Left lung (tissue), 14 donors: ENCODE measurements at places on chromosomes 2 and 18.

DNA sequence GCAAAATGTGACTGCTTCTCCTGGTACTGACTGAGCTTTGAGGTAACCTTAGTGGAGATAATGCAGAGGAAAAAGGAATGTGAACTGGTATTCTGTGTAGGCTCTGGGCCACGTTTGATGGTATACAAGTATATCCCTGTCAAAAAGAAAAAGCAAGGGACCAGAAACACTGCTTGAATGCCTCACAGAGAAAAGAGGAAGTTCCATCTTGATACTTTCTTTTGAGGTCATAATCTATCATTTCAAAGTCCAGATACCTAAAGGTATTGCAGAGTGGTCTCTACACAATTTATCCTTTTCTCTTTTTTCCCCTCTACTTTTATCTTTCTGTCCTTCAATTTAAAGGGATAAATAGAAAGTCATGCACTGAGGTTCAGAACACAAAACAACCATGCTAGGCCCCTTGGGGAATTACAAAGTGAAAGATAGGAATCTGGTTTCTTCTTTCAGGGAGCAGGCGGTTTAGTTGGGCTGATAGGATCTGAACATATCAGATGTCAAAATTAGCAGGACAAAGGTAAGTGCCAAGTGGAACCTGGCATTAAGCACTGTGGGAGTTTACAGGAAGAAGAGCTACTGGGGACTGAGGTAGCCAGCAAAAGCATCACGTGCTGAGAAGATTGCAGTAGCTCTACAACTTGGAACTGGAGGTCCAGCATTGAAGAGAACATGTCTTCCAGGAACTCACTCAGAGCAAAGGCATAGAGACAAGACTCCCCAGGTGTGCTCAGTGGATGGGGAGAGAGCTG lies 121.2 kb downstream of the LYPD6 start:
- DNase-seq, result no peak

DNA sequence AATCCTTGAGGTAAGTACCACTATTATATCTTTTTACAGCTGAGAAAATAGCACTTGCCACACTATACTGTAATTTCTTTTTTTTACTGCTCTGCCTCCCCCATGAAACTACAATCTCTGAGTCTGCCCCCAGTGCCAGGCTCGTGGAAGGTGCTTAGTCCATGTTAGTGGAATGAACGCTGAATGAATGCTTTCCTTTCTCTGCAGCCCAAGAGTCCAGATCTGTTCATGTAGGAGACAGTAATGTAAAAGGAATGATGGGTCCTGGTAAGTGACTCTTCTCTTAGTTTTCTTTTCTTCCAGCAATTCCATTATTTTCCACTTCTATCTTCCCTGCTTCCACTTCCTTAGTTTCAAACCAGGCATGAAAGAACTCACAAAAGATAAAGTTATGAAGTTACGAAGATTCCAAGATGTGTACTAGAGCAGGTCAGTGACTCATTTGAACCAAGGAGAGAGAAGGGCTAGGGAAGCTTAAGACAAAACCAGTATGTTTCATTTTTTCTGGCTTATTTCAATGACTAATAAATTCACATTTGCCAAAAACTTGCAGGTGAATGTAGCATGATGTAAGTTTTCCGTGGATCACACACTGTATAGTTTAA lies 46.0 kb downstream of the ARHGEF33 start:
- no peak for DNase-seq

- no peak for DNase-seq
These were observed 5.3 kb upstream of the ABCB6 start for GRCh38 chr2:219223831-219224610.

GRCh38 chr2:178764097-178764496 lies 43.1 kb downstream of the TTN start:
- DNase-seq, result no peak

DNA sequence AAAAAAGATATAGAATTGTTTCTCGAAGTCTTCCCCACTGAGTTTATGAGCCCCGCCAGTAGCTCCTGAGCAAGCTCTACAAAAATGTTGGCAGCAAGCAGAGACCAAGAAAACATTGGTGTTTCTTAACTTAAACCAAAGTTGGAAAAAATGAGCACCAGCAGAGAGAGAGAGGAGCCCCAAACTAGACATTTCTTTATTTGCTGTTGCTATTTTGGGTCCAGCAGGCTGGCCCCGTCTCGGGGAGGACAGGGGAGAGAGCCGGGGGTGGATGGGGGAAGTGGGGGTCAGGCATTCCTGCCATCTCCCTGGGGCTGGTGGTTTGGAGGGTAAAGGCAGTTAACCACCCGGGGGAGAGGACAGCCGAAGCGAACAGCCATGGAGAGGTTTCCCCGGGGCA lies 113.0 kb downstream of the DYSF start:
- DNase-seq, result no peak

- peak; percentile 25 for DNase-seq
These were observed 1.1 kb downstream of the MIB1 start for GRCh38 chr18:21741562-21742314.

- no peak for DNase-seq
These were observed 78.6 kb downstream of the BARD1 start for GRCh38 chr2:214730800-214731407.

- DNase-seq, result no peak
These were observed 86.2 kb downstream of the MIB1 start for GRCh38 chr18:21826641-21827302.

GRCh38 chr2:215921895-215922294 lies 91.5 kb downstream of the MREG start:
- no peak for DNase-seq

DNA sequence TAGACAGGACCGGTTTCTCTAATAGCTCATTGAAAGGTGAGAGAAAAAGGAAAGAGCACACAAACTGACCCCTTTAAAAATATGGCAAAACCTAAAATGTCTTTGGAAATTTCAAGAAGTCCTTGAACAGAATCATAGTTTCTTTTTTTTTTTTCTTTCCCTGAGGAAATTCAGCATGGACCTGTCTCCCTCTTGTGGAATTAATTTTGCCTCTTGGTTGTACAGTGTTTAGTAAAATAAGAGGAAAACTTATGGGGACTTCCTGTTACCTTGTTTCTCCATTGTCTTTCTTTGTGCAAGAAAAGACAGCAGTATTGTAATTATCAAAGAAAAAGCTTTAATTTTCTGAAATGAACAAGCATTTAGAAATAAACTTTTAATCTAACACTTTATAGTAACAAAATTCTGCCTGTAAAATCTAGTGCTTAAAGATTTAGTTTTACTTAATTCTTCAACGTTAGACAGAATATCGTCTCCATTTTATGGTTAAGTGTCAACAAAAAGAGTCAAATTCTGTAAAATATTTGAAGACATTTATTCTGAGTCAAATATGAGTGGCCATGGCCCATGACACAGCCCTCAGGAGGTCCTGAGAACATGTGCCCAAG lies 176.3 kb upstream of the NABP1 start:
- no peak for DNase-seq

DNA sequence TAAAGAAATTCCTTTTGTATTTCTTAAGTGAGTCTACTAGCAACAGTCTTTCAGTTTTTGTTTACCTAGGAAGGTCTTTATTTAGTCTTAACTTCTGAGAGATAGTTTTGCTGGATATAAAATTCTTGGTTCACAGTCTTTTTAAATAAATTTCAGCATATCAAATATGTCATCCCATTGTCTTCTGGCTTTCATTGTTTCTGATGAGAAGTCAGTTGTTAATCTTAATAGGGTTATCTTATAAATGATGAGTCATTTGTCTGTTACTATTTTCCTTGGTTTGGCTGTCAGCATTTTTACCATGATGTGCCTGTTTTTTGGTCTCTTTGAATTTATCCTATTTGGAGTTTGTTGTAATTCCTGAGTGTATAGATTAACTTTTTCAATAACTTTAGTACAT lies 129.3 kb downstream of the FAM210A start:
- DNase-seq, result no peak

- no peak for DNase-seq
These were observed 406.1 kb upstream of the NRP2 start for GRCh38 chr2:205276116-205276777.

DNA sequence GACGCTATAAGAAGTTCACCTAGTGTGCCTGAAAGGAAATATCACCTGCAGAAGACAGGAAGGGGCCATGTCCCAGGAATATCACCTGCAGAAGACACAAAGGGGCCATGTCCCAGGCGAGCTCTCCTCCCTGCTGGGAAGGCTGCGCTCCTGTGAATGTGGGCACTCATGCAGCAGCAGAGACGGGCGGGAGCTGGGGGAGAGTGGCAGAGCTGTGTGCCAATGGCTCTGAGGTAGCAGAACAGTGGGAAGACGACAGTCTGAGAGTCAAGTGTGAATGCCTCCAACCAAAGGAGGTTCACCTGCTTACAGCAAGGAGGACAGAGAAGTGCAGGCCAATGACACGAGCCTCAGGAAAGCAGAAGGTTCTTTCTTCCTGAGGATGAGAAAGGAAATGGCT lies 117.9 kb upstream of the SALL3 start:
- DNase-seq, result no peak

- DNase-seq, result peak; percentile 78
These were observed 260.2 kb upstream of the TRIB2 start for GRCh38 chr2:12456293-12457106.

DNA sequence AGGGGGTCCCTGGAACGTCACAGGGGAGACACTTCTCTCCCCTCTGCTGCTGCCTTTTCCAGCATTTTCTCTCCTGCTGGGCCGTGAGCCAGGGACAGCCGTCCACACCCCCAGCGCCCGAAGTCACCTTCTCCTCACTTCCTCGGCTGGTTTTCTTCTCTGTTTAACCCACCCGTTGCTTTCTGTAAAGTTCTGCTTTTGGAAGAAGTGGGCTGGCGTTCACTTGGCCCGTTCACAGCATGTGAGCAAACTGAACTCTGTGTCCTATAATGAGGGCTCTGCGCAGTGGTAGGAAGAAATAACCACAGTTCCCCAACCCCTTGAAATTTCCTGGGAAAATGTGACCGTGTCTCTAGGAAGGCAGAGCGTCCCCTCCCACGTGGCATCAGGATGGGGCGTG lies 187.0 kb upstream of the HDAC4 start:
- DNase-seq, result no peak

GRCh38 chr2:17646838-17647701 lies 106.5 kb downstream of the SMC6 start:
- no peak for DNase-seq

DNA sequence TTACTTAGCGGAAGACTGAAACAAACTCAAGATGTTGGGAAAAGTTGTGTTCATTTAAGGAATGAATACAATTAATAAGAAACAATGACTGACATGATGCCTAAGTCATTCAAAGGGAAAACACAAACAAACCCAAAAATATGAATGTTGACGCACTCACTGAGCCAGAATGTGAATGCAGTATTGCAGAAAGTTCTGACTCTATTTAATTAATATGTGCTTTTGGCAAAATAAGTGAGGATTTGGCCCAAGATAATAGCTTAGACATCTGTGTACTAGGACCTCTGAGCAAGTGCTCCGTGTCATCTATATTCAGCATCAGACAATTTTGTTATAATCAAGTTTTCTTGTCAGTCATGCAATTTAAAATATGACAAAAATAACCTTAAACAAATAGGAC lies 1138.8 kb upstream of the NXPH2 start:
- no peak for DNase-seq

GRCh38 chr2:53859206-53860181 lies at the start of gene GPR75:
Gene GPR75 (minus strand): TSS chr2:53859967. CDS start chr2:53854756, 5,211 bp downstream.
- no peak for DNase-seq

DNA sequence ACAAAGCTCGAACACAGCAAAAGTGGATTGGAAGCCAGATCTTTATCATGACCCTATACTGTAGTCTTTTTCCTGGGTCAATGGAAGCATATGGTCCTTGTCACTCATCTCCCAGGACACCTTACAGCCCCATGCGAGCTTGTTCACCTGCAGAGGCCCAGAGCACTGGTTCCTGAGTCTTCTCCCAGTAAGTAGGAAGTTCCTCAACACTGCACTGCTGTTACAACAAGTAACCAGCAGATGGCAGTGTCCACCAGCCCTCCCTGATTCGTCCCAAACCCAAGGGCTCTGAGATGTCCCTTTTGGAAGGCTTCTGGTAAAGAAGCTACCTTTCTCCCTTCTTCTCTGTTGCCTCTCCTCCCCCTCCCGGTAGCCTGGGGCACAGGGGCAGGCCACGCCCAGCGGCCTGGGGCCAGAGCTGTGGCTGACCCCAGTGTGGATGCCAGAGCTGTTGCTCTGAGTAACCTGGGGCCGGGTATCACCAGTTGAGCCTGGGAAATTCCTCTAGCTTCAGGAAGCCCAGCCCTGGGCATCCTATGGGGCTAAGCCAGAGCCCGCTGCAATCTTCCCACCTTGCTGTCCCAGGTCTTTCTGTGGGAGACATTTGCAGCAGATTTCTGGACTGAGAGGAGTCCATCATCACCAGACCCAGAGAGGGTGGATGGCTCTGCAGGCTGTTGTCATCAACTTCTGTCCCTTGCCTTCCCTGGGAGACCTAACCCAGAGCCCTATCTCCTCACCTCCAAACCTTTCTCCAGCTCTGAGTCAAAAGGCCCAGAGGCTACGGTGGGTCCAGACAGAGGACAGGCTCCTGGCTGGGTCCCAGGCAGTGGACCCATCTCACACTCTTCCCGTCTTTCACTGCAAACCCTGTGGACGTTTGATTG lies 5.3 kb upstream of the GDF7 start:
- peak; percentile 62 for DNase-seq

DNA sequence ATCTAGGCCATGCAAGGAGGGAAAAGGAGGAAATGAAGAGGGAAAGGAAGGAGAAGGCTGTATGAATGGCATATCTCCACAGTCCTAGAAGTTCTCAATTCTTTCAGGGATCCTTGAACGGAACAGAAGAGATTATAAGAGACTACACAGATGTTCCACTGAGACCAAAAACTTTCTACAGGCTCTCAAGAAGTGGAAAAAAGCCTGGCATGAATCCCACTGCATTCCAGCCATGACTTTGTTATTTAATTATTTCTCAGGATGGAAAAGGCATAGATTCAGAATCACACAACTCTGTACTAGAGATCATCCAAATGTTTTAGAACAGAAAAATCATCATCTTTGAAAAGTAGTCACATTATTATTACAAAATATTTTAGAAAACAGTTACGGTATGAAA lies 131.7 kb upstream of the CDH20 start:
- no peak for DNase-seq

DNA sequence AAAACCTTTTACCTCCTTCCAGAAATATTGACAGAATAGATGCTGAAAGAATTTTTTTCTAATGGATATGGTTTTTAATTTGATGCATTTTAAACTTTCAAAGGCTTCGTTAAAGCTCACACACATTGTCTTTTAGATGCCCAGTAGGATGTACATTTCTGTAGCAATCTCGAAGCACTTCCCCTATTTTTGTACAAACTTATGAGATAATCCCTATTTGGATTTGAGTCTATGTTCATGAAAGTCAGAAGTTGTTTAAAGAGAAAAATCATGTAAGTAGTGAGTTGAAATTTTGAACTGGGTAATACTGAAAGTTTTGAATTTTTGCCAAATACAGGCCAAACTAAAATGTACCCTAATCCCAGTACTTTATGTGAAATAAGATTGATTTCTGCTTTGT lies 38.1 kb upstream of the MMADHC start:
- no peak for DNase-seq

DNA sequence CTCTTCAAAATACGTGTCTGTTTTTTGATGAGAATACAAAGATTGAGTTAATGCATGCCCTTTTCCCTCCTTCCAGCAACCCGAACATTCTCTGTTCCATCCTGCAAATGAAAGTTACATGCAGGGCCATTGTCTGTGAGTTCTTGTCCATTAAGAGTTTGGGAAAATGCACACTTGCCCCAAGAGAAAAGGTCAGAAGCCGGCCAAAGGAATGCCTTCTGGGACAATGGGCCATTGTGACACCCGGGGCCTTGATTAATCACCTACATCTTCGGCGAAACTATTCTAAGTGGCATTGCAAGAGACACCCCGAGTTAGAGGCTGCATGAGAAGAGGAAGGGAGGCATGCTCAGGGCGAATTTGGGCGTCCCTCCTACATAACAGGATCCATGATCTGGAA lies 73.7 kb upstream of the COPS8 start:
- no peak for DNase-seq
